Kidney epithelial cell (primary cell): ENCODE measurements at places on chromosomes 13 and 19. TPM values are rescaled to one million over a fixed set of nuclear protein-coding genes. Genes with fewer than 3 reads are reported as not detected.

ZNF8 gene
- total RNA-seq: 7.1 and 9.4 TPM in 2 replicates

DNMT1 gene
- total RNA-seq: 66.9 and 75.6 TPM in 2 replicates

CPT1C gene
- total RNA-seq: 2.7 and 3.4 TPM in 2 replicates

ATXN8OS gene
- total RNA-seq: not detected in 2 replicates

KLF1 gene
- not detected in 2 replicates for total RNA-seq
